ENCODE measurements at places on chromosomes 7 and 10.

DNA sequence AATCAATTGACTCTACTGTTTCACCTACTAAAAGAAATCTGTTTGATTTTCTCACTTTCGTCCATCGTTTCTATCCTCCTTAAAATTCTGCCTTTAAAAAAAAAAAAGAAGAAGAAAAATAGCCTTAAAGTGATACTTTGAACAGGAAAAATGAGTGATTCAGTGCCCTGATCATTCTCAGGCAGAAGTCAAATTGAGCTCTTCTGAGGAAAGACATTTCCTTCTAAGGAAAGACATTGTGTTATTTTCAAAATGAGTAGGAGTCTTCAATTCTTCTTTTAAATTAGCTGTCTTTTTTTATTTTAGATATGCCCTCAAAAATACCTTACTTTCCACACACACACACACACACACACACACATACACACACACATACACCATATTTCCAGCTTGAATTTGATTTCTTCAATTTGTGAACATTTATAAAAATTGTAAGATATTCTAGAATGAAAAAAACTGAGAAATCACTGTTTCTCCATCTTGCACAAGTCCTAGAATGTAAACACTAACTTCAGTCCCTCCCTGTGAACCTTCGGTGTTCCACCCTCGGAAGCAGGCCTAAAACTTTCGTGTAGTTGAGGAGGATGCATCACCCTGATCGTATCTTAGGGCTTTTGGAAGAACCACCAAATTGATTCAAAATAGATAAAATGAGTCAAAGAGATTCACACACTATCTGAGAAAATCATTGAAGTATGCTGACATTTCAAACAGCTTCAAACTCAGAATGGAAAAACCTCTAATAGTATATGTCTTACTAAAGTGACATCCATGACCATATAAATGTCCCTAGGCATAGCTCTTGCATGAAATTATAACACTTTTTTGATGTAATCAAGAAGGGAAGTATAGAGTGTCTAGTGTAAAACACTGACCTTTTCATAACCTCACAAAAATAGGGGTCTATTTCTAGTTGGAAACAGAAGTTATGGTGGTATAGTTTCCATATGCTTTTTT is 270.8 kb downstream of the GATA3 start:
- no peaks in the 10 kb centered on the region for H3K27me3 ChIP-seq
- DNase-seq = no peak
- H3K27ac ChIP-seq = no peak overlapping the region
- H3K36me3 ChIP-seq = no peaks in the 10 kb centered on the region

DNA sequence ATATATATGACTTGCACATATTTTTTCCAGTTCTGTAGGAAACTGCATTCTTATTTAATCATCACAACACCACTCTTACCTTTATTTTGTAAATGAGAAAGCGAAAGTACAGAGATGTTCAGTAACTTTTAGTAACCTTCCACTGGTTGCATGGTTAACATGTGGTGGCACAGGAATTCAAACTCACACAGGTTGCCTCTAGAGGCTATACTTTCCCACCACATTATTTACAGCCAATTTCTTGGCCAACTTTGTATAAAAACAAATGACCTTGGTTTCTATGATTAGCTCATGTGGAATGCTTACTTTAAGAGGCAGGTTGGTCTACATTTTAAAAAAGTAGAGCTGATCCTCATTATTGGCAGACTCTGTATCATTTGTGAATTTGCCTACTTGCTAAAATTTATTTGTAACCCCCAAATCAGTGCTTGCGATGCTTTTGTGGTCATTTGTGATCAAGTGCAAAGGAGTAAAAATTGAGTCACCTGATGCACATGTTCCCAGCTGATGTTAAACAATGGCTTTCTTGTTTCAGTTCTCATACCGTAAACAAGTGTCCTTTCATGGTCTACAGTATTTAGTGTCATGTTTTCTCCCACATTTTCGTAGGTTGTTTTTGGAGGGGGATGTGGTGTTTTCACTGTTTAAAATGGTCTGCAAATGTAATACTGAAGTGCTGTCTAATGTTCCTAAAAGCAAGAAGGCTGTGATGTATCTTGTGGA is 14.8 kb downstream of the BBS9 start:
- H3K4me1 ChIP-seq = no peaks in the 10 kb centered on the region
- H3K27me3 ChIP-seq = no peaks in the 10 kb centered on the region
- H3K4me3 ChIP-seq = no peak overlapping the region

DNA sequence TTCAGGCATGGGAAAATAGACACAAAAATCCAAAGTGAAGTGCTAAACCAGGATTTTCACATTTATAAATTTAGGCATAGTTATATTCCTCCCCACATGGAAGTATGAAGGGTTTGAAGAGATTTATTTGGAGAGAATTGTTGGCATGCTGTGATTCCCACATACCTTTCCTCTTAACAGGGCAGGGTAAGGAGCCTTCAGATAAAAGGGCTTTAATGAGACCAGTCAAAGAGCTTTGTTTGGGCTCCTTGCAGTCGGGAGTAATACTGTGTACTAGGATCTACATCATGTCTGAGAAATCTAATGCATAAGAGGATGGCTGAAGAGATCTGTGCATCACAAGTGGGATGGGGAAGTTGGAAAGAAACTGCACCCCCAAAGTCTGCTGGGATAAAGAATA is 140.8 kb upstream of the PTN start:
- H3K36me3 ChIP-seq = no peaks in the 10 kb centered on the region
- no peak overlapping the region for H3K27ac ChIP-seq
- H3K4me1 ChIP-seq = no peaks in the 10 kb centered on the region
- no peaks in the 10 kb centered on the region for H3K27me3 ChIP-seq
- no peak overlapping the region for H3K4me3 ChIP-seq
- DNase-seq = no peak

DNA sequence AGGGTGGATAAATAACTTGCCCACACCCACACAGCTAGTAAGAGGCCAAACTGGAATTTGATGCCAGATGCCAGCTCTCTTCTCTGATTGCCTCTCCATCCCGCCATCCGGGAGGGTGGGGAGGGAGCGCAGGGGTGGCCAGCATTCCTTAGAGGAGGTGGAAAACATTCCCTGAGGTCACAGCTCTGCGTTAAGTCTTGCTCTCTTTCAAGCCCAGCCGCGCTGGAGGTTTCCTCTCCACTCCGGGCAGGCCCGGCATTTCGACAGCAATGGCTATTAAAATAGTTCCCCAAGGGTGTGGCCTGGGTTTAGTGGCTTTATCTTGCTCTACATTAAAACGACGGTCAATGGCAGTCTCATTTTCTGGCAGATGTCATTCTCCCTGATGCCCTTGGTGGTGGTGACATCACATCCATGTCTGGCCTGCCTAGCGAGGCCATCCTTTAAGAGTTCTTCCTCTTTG is 16.1 kb upstream of the C10orf71 start:
- no peak for DNase-seq
- no peak overlapping the region for H3K4me3 ChIP-seq
- peaks cover 4% of the 10 kb centered on the region for H3K27me3 ChIP-seq
- H3K27ac ChIP-seq = no peak overlapping the region
- no peaks in the 10 kb centered on the region for H3K4me1 ChIP-seq

DNA sequence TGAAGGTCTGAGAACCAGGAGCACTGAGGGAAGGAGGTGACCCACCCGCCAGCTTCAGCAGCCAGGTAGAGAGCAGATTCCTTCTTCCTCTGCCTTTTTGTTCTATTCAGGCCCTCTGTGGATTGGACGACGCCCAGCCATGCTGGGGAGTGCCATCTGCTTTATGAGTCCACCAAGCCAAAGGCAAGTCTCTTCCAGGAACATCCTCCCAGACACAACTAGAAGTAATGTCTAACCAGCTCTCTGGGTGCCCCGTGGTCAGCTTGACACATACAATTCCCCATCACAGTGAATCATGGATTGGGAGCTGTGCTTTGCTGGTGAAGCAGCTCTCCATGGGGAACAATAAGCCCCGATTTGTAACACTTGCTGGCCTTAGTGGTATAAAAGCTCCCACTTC is 125.2 kb downstream of the CCDC3 start:
- no peak overlapping the region for H3K27ac ChIP-seq
- H3K4me3 ChIP-seq = no peak overlapping the region
- H3K4me1 ChIP-seq = no peaks in the 10 kb centered on the region
- no peaks in the 10 kb centered on the region for H3K36me3 ChIP-seq
- DNase-seq = no peak

DNA sequence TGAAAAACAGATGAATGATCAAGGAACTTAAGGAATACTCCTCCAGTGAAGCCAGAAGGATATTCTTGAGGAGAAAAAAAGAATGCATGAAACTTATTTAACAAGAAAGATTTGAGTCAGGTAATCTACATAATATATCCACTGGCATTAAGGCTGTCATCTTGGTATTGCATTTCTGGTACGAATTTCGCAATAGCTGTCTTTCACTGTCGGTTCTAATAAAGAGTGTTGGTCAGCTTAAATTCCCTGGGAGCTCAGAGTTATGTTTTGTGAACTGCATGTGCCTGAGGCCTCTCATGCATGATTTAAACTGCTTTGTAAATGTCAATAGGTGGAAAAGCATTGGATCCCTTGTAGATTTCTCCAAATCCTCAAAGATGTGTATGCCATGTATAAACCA is 565.3 kb upstream of the GALNT17 start:
- DNase-seq = no peak
- no peak overlapping the region for H3K27ac ChIP-seq
- H3K4me3 ChIP-seq = no peak overlapping the region
- H3K27me3 ChIP-seq = no peaks in the 10 kb centered on the region

- H3K4me3 ChIP-seq = no peak overlapping the region
- H3K4me1 ChIP-seq = no peaks in the 10 kb centered on the region
Observed at GRCh38 chr7:33200282-33200681, 70.9 kb downstream of the BBS9 start.
